ENCODE measurements at places on chromosomes 4 and X. TPM values are rescaled to one million over a fixed set of nuclear protein-coding genes. Genes with fewer than 3 reads are reported as not detected.

DNA sequence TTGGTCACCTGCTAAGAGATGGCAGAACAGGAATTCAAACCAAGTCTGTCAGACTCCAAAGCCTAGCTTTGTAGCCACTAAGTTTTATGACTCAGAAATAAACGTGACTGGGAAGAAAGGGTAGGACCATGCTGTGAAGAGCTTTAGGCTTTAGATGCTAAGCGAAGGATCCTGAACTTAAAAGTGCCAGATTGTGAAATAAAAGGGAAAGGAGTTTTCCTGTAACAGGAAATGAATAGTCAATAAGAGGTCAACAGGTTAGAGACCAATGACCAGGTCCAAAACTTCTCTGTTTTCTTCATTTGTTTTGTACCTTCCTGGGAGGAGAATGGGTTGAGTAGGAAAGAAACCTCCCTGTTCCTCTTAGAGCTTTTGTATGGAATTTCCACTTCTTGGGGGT, 98.8 kb upstream of the EOLA2 start:
- peak; percentile 20 for DNase-seq

GRCh38 chr4:151409470-151410313, 716 bp downstream of the FHIP1A start:
- no peak for DNase-seq

DNA sequence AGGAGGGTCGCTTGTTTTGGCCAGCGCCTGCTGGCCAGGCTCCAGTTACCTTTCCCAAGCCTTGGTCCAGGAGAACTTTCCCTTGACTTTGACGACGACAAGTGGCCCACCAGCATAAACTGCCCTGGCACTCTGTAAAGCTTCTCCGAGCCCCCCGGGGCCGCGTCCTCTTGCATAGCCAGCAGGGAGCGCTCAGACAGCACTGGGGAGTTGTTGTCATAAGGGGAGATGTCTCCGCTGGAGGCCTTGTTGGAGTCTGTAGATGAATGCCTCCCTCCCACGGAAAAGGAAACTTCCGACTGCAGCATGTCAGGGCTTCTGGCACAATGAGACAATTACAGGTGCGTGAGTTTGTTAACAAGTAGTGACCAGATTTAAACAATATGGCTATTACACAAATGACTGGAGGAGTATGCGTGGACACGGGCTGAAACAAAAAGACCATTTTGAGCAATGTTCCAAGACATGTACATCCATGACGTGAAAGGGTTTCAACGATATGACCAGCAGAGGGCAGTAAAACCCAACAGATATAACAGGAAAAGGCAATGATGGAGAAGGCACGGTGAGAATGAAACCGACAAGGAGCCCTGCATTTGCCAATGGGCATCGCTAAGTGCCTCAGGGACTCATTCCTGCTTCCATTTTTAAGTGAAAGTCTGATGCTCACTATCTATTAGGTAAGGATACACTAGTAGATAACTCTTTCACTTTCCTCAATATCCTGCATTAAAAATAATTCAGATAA, 33.0 kb downstream of the HCCS start:
- DNase-seq: peak; percentile 86

DNA sequence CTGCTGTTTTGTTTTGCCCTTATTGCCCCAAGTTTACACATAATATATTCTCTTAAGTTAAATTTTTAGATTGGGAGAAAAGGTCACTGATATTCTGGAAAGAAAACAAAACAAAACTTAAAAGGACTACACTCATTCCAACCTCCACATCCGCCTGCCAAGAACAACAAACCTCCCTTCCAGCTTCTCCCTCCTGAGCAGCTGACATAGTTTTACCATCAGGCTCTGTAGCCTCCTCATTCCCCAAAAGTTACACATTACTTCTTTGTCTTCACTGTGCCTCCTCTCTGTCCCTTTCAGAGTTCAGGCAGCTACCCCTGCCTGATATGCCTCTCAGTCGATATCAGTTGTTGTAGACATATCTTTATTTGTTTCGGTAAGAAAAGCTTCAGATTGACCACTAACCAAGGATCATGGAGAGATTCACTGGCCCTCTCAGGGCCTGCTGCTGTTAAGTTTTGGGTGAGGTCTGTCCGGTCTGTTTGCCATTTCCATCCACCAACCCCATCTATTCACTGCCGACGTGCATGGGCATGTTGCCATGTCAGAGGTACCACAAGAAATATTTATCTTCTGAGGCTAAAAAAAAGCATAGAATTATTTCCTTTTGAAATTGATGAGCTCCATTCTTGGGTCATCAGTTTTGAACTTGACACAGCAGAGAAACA, 164.1 kb downstream of the GASK1B start:
- DNase-seq: peak; percentile 81

DNA sequence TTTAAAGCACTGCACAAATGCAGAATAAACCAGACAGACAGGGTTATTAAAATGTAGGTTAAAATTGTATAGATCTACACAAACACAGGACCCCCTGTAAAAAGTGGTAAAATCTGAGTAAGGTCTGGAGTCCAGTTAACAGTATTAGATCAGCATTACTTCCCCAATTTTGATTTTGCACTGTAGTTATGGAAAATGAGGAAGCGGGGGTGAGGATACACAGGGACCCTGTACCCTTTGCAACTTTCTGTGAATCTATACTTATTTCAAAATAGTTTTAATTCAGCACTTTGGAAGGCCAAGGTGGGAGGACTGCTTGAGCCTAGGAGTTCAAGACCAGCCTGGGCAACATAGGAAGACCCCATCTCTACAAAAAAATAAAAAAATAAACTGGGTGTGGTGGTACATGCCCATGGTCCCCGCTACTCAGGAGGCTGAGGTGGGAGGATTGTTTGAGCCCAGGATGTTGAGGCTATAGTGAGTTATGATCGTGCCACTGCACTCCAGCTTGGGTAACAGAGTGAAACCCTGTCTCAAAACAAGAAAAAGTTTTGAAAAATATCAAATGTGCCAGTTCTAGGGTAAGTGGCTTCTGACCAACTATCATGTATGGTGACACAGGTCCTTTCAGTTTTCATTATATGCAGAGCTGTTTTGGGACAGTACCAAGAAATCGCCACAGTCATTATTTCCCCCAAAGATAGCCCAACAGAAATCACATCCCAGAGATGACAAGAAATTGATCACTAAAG, 17.7 kb downstream of the SEL1L3 start:
- no peak for DNase-seq

The AMER1 gene
- 2.2 TPM for total RNA-seq

The DRP2 gene
- total RNA-seq: 0.05 TPM

The MAGEA2B gene
- not detected for total RNA-seq

DNA sequence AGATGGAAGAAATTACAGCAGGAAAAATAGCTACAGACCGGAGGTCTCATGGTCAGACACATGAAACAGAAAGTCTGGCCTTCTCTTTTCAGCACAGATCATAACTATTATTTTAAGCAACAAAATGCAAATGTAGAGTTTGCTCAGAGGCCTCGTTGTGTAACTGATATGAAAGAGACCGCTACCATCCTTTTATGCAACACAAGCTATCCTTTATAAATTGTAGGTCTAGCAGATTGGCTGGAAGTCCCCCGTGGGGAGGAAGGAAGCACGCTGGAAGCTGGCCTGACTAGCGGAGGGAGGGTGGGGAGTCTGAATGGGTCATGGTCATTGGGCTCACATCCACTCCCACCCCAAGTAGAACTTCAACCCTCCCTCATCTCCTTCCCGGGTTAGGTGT, 27.7 kb downstream of the DMP1 start:
- peak; percentile 21 for DNase-seq

The CT45A10 gene
- not detected for total RNA-seq

GRCh38 chrX:129781680-129782495, 2.1 kb downstream of the SASH3 start:
- no peak for DNase-seq

- no peak for DNase-seq
These were observed 46.0 kb downstream of the WDR19 start for GRCh38 chr4:39228377-39228776.

DNA sequence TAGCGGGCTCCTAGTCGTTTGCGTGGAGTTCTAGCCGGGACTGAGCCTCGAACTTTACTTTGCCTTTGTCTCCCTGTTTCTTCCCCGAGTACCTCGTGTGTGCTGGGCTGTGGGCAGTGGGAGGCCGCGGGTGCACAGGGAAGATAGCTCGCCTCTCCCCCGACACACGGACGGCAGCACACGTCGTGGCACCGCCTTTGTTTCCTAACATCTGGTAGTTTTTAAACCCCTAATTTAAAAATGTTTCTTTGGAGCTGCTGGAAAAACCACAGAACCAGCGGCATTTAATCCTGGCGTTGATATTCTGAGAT, 866 bp downstream of the RBM46 start:
- DNase-seq: no peak

The ARMCX4 gene
- total RNA-seq: 6.9 TPM

The SPANXN2 gene
- total RNA-seq: not detected

- DNase-seq: peak; percentile 2
These were observed 468 bp upstream of the SPIN2B start for GRCh38 chrX:57121816-57122215.

GRCh38 chrX:63751481-63751880, 33.5 kb downstream of the ARHGEF9 start:
- no peak for DNase-seq

- no peak for DNase-seq
These were observed 56.1 kb upstream of the HELT start for GRCh38 chr4:184962125-184962638.

- DNase-seq: no peak
These were observed 53.5 kb downstream of the TMEM164 start for GRCh38 chrX:110056419-110056818.

The CLCN5 gene
- total RNA-seq: 8.7 TPM

The RPS6KA6 gene
- total RNA-seq: 1.4 TPM

The GPC3 gene
- not detected for total RNA-seq

The MAOA gene
- total RNA-seq: 161 TPM

- DNase-seq: peak; percentile 85
These were observed 25.6 kb downstream of the NR0B1 start for GRCh38 chrX:30283456-30284200.

DNA sequence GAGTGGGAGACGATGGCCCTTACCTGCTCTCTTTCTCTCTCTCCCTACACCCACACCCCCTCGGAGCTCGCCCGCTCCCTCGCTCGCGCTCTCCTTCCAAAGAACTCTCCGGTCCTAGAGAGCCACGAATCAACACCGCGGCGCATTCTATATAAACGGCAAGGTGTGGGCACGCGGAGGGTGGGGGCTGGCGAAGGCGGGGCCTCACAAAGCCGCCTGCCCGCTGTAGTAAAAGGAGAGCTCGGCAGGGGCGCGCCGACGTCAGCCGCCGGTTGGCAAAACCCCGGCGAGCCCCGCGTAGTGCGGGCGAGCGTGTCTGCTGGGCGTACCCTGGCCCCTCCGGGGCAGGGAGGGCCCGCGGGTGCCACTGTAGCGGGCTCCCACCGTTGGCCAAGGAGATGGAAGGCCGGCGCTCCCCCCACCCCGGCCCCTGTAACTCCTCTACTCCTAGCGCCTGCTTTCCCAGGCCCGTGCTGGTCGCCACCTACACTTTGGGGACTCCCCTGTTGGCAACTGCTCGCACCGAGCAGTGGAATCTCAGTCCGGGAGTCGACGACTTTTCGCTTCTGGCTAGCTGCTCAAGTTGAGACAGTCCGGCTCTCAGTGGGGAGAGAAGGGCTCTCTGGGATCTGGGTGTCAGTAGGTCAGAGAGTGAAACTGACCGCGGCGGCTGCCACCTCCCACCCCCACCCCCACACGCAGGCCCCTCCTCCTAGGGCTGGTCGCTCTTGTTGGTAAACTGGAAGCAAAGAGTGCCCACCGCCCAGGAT, 325.5 kb upstream of the F9 start:
- peak; percentile 41 for DNase-seq

DNA sequence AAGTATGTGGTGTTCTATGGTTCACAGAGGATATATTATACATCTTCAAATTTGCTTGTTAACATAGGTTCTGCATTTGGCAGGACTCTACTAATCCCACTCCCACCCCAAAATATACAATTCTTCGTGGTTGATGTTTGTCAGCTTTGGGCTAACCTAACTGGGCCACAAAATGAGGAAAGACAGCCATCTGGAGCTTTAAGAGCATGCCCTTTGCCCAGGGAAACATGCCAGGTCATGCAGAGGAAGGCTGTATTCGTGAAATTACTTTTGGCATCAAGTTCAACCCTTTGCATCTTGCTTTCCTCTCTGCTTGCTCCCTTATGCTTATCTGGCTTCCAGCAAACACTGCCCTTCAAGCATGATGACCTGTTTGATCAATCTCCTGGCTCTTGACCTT, 46.8 kb upstream of the F9 start:
- no peak for DNase-seq

- no peak for DNase-seq
These were observed 9.0 kb upstream of the HNRNPD start for GRCh38 chr4:82382751-82383150.

GRCh38 chr4:55791666-55792065, 27.9 kb upstream of the EXOC1L start:
- no peak for DNase-seq

DNA sequence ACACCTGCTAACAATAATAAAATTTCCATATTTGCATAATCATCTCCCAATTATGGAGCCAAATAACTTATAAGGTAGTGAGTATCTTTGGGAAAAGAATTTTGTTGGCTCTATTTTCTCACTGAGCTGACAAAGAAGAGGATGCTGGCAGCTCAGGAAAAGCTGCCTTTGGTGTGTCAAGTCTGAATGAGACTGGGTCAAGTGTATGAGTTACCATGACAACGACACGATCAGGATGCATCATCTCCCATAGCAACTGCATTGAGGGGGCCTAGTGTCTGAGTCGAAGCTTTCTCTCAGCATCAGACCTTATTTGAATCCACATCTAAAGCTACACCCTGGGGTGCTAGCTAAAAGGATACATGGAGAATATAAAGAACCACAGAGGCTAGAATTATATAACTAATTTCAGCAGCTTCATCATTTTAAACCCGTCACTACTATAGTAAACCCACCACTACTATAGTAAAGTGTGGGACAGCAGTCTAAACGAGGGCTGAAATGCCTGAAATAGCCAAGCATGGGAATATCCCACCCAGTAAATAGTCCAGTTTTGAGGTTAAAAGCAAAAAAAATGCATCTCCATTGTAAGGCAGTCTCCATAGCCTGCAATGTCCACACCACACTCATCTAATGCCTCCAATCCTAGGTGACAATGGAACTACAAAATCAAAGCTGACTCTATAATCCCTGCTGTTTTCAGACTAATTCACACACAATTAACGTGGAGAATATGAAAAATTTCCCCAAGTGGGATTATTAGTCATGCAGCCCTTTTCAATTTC, 16.0 kb downstream of the GSPT2 start:
- no peak for DNase-seq

The GPM6B gene
- total RNA-seq: 0.17 TPM

GRCh38 chrX:112935029-112935428, 94.4 kb upstream of the AMOT start:
- DNase-seq: no peak

Data from dermis blood vessel endothelial cell (primary cell).